ENCODE measurements at places on chromosomes 12 and 14. TPM values are rescaled to one million over a fixed set of nuclear protein-coding genes. Genes with fewer than 3 reads are reported as not detected.

DNA sequence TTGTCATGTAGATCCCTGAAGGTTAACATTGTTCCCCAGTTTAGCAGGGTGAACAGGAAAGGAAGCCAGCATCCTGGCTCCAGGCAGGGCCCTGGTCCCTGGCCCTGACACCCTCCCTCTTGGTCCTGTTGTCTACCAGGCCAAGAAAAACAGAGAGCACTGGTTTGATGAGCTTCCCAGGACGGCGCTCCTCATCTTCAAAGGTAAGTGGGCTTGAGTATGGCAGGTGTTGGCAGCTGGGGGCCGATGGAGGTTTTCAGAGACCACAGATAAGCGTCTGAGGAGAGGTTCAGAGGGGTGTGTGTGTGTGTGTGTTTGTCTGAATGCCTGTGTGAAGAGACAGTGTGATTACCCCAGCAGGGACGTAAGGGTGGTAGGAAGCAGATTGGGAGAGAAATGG lies 56.3 kb downstream of the SLC8B1 start:
- DNase-seq: no peak

GLS2 gene
- total RNA-seq: not detected

DNA sequence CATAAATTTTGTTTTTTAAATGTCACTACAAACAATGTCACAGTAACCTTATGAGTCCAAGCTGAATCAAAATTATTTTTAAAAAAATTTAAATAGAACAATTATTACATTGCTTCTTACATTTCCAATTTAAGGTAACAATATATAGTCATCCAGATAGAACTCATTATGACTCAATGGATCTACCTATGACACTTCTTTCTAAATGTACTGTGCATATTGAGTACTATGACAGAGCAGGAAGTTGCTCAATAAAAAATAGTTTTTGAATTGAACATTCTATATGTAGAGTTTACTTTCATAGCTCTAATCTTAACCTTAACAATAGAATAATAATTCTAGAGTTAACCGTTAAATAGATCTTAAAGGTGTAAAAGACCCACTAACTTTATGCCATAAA lies 44.4 kb upstream of the ALG10 start:
- no peak for DNase-seq

DNA sequence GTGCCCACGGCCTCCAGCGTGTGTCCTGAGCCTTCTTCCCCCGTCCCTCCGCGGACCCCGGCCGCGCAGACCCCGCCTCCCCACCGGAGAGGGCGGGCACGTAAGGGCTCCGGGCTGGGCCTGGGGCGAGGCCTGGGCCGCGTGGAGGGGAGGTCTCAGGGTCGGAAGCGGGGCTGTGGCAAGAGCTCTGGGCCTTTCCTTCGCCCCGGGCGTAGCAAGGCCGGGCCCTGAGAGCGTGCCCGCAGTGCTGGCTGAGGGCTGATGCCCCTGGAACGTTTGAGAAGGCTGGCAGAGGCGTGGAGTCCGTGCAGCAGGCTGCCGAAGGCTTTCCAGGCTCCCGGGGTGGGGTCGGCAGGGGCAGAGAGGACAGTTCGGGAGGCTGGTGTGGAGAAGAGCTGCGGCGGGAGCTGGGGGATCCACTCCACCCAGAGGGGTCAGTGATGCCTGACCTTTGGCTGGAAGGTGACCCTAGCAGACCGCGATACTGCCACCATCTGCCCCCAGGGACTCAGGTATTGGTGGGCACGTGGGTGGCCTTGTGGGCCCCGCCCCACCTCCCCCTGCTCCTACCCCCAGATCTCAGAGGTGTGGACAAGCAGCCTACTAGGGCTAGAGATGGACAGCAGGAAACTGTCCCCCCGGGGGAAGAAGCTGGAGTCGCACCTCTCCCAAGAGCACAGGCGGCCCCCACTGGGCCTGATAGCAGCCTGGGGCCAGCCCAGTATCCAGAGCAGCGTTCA lies 558 bp downstream of the TEX22 start:
- no peak for DNase-seq

- no peak for DNase-seq
Measured at GRCh38 chr12:121792607-121793439, 665 bp downstream of the RHOF start.

- DNase-seq: no peak
Measured at GRCh38 chr14:88166616-88167015, 156.5 kb downstream of the KCNK10 start.

MYF5 gene
- not detected for total RNA-seq

AMDHD1 gene
- 0.63 TPM for total RNA-seq

- no peak for DNase-seq
Measured at GRCh38 chr12:92403210-92404175, 257.8 kb upstream of the BTG1 start.

DNA sequence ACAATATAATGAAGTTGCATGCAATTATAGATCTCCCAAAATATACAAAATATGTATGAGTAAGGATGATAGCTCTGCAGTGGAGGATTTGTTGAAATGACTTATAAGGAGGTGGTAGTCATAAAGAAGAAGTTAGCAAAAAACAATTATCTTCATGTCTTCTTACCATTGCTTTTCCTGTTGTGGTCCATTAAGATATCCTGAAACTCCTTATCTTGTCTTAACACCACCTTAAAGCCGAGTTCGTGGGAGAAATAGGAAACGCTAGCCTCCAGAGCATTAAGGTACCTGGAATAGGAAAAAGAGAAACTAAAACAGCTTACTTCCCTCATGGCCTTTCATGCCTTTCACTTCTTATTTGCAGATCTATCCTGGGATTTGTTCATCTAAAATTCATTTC lies 15.2 kb downstream of the GUCY2C start:
- DNase-seq: no peak

DNA sequence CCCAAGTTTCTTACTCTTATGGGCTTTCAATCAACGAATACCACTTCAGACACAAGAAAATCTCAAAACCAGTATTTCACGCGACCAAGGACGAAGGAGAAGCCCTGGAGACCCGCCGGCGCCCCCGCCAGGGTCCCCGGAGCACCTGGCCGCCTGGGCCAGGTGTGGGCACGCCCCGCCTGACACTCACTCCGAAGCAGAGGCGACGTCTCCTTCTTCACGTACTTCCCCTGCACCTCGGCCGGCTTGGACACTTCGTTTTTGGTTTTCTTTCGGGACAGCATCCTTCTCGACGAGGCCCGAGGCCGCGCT lies 466 bp downstream of the SAV1 start:
- no peak for DNase-seq

DNA sequence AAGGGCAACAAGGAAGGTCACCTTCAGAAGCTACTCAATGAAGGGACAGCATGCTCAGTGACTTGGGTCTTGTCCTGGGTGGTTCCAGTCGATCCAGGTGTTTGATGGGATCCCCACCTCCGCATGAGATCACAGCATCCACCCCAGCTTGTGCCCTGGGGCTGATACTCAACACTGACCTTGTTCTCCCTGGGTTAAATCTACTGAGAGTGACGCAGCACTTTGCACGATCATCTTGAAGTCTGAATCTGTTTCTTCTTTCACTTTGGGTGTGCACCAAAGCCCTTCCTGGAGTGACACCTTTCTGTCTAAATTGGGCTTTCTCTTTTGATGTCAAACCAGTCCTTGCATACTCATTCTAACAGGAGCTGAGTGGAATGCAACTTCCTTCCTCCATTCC lies 13.8 kb downstream of the NOS1 start:
- DNase-seq: no peak

GRCh38 chr12:105378911-105379310 lies 48.4 kb downstream of the C12orf75 start:
- DNase-seq: peak; percentile 8

- DNase-seq: no peak
Measured at GRCh38 chr12:40581889-40582288, 110.3 kb upstream of the CNTN1 start.

GRCh38 chr12:12745576-12746211 lies 28.5 kb downstream of the CDKN1B start:
- DNase-seq: no peak

GRCh38 chr12:79420146-79420618 lies 270.6 kb downstream of the PAWR start:
- peak; percentile 97 for DNase-seq

RHOJ gene
- total RNA-seq: 7.4 TPM

- no peak for DNase-seq
Measured at GRCh38 chr14:95471016-95471415, 45.4 kb downstream of the SYNE3 start.

DNA sequence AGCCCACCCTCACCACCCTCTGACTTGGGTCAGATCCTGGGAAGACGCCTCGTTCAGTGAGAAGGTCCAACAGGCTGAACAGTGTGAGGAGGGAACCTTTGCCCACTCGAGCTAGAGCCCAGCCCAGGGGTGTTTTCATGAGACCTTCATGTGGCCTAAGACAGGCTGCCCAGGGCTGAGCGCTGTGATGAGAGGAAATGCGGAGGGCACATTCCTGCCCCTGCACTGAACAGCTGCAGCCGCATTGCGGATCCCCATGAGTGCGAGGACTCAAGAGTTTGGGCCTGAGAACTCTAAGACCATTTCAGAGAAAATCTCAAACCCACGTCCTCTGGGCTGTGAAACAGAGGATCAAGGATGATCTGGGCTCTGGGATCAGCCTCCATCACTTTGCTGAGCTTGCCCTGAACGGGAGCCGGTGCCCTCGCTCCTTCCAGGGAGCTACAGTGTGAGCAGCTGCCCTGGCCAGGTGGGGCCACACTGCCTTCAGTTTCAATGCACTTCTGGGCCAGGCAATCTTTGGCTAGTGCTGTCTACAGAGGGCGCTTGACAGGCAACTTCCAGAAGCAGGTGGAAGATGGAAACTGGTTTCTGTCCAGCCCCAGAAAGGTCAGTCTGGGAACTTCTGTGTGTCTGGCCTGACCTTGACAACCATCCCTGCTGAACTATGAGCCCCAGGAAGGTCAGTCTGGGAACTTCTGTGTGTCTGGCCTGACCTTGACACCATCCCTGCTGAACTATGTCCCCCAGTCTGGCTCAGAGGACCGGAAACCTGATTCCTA lies 43.5 kb upstream of the P2RX7 start:
- no peak for DNase-seq

GALNT16 gene
- total RNA-seq: 1.6 TPM

GRCh38 chr12:51980051-51980808 lies 26.5 kb upstream of the TAMALIN start:
- peak; percentile 74 for DNase-seq

- DNase-seq: peak; percentile 78
Measured at GRCh38 chr12:93957168-93957567, 191.2 kb upstream of the PLXNC1 start.

- DNase-seq: peak; percentile 19
Measured at GRCh38 chr12:92739113-92739512, 36.3 kb downstream of the PLEKHG7 start.

GRCh38 chr12:90512518-90512917 lies 442.5 kb downstream of the CCER1 start:
- DNase-seq: no peak

DNA sequence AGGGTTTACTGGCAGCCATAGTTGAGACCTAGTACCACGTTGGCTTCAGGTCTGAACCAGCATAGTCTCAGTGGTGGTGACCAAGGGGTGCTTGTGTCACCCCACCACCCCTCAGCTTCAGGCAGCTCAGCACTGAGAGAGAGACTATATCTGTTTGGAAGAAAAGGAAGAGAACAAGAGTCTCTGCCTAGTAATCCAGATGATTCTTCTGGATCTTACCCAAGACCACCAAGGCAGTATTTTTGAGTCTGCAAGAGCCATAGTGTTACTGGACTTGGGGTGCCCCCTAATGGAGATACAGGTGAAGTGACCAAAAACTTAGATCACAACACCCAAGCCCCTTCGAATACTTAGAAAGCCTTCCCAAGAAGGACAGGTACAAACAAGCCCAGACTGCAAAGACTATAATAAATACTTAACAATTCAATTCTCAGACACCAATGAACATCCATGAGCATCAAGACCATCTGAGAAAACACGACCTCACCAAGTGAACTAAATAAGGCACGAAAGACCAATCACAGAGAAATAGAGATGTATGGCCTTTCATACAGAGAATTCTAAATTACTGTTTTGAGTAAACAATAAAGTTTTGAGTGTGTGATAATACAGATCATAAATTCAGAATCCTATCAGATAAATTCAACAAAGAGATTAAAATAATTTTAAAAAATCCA lies 107.0 kb downstream of the HELB start:
- DNase-seq: peak; percentile 84

DNA sequence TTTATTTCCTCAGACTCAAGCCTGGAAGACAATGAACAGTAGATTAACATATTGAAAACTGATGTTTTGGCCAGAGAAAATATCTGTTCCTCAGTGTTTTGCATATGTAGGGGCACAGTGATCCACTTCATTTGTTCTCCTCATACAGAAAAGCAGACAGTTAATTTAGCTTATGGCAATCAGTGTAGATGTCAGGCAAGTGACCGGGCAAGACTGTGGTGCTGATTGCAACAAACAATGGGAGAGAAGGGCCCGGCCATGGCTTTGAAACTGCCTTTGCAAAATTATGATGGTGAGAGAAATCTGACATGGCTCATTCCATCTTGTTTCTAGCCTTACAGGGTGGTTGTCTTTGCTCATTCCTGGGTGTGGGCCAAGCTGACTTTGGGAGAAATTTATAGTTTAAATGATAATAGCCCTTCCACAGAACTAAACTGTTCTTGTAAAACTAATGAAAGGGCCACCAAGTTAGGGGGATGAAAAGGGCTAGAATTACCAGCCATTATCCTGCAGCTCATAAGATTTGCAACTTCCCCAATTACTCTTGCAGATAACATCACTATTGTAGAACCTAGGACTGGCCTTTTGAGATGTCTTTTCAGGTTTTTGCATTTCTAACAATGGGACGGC lies 220.3 kb downstream of the KTN1 start:
- DNase-seq: no peak

GRCh38 chr12:68231229-68231628 lies 5.6 kb upstream of the IL26 start:
- DNase-seq: no peak

DNA sequence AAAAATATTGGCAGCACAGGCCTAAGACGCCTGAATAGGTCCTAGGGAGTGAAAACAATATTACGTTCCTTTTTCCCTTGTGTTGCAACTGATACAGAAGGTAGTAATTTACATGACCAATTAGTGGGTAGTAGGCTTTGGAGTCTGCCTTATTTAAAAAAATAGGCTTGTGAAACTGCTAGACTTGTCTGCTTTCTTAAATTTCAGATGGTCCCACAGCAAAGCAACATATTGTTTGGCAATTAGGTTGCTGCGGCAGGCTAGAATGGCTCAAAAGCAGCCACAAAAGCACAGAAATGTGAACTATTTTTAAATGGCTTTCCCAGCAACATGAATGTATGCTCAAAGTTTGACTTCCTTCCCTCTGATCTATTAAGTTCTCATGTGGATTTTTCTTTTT lies 211.9 kb downstream of the TTC8 start:
- DNase-seq: no peak

LTBP2 gene
- total RNA-seq: 157 TPM

DNA sequence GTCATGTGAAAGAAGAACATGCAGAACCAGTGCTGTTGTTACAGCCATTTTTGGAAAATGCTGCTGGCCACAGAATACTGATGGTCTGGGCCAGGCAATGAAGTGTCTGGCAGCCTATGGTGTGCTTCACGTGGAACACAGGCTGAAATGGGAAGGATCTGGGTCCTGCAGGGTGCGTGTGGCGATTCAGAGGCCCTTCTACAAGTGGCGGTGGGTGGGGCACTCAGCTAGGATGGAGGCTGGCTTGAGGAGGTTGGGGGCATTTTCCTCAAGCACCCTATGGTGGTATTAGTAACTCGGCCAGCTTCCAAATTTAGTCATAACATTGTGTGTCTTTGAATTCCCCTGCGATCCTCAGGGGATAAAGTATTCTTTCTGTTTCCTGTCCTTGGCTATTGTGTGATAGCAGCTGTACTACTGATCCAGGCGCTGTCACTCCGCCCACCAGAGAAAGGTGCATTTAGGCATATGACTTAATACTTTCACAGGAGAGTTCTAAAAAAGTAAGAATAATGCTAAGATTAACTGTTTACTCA lies 9.2 kb upstream of the RAD52 start:
- DNase-seq: peak; percentile 68

All from fibroblast of the aortic adventitia (primary cell).